Left renal pelvis (tissue), 4 donors: ENCODE measurements at places on chromosomes 6 and 20. TPM values are rescaled to one million over a fixed set of nuclear protein-coding genes. Genes with fewer than 3 reads are reported as not detected.

DNA sequence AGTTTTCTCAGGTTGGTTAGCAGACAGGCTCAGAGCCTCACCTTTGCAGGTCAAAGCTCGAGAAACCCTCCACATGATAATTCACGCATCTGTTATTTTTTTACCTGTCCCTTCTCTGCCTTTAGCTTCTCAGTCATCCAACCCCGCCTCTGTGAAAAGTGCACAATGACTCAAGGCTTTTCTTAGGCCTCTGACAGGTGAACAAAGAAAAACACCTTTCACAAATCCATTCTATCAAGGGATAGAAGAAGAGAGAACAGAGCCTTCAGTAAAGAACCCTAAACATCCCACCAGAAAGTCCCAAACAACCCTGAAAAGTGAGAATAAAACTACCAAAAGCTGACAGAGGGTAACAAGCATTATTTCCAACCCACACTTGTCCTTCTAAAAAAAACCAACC, 178.2 kb downstream of the GJA10 start:
- no peak for DNase-seq

GRCh38 chr6:11437824-11438459, 99.6 kb upstream of the TMEM170B start:
- no peak for DNase-seq

GRCh38 chr6:149508485-149508884, 23.7 kb upstream of the ZC3H12D start:
- DNase-seq: no peak

Gene SCRT2
- not detected for polyA plus RNA-seq

Gene HAO1
- polyA plus RNA-seq: not detected
